Neural cell (in vitro differentiated cells): ENCODE measurements at places on chromosomes 7 and 10. TPM values are rescaled to one million over a fixed set of nuclear protein-coding genes. Genes with fewer than 3 reads are reported as not detected.

Gene SPAM1
- polyA plus RNA-seq: not detected in 2 replicates

Gene LLCFC1
- not detected in 2 replicates for polyA plus RNA-seq

Gene SHTN1
- polyA plus RNA-seq: 40.9 and 55.8 TPM in 2 replicates

Gene LIPM
- not detected in 2 replicates for polyA plus RNA-seq

Gene UTF1
- polyA plus RNA-seq: not detected in 2 replicates

Gene COBL
- polyA plus RNA-seq: 0.10 and 0.12 TPM in 2 replicates

Gene CTAGE15
- not detected in 2 replicates for polyA plus RNA-seq

Gene C7orf57
- not detected in 2 replicates for polyA plus RNA-seq

Gene GBX1
- polyA plus RNA-seq: not detected in 2 replicates

Gene CCDC172
- polyA plus RNA-seq: not detected in 2 replicates

Gene CTAGE4
- polyA plus RNA-seq: not detected in 2 replicates

Gene THSD7A
- 18.1 and 18.5 TPM in 2 replicates for polyA plus RNA-seq

Gene AKR1C2
- 162 and 170 TPM in 2 replicates for polyA plus RNA-seq

Gene OR13A1
- 0.11 and 0.32 TPM in 2 replicates for polyA plus RNA-seq

Gene KLF14
- polyA plus RNA-seq: 0.48 TPM in 1 of 2 replicates, not detected in the other

Gene LRRD1
- polyA plus RNA-seq: 2.6 and 2.7 TPM in 2 replicates

Gene CYP3A4
- polyA plus RNA-seq: not detected in 2 replicates

Gene RGR
- polyA plus RNA-seq: not detected in 2 replicates

Gene MRLN
- not detected in 2 replicates for polyA plus RNA-seq

Gene ZNF3
- polyA plus RNA-seq: 57.2 and 71.2 TPM in 2 replicates

Gene TCAF2
- 0.08 and 0.28 TPM in 2 replicates for polyA plus RNA-seq

Gene CYP2C19
- 0.16 TPM in 1 of 2 replicates, not detected in the other for polyA plus RNA-seq
